Mesendoderm (in vitro differentiated cells): ENCODE measurements at places on chromosomes 5 and 9.

DNA sequence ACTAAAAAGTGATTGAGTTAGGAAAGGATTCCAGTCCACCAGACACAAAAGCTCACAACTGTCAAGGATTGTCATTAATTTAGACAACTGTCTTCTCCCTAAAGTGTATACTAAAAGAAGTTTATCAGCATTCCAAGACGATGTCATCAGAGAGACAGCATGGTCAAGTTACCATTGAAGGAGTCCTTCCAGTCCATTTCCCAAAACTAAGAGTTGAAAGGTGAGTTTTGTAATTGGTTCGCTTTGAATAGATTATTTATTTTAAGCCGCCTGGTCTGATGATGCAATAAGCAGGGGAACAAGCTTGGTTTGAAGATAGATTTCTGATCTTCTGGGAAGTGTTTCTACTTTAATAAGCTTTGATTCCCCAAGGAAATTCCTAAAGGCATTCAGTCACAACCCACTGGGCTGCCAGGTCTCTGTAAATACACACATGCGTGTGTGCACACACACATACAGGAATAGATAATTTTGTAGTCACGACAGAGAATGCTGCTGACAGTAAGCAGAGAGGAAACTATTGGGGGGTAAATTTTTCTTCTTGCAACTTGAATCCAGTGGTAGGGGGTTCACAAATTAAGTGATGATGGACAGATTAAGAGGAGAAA lies 234.8 kb downstream of the PIK3R1 start:
- DNase-seq: peak; percentile 16

DNA sequence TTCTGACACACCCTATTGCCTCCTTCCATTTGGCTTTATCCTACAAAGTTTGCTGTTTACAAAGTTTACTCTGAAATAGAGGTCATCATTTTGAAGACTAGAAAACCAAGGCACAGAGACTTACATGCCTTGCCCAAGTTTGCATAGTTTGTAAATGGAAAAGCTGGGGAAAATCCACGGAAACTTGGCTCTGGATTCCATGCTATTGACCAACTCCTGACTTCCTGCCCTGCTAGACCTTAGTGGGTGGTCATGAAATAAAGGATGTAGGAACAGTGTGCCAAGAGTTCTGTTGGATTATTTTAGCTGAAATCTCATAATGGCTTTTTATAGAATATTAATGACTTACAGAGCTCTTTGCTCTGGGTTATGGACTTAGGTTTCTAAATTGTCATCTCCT lies 69.5 kb downstream of the GRIA1 start:
- DNase-seq: no peak

- DNase-seq: no peak
Measured at GRCh38 chr5:4418084-4418483, 722.0 kb upstream of the ADAMTS16 start.

DNA sequence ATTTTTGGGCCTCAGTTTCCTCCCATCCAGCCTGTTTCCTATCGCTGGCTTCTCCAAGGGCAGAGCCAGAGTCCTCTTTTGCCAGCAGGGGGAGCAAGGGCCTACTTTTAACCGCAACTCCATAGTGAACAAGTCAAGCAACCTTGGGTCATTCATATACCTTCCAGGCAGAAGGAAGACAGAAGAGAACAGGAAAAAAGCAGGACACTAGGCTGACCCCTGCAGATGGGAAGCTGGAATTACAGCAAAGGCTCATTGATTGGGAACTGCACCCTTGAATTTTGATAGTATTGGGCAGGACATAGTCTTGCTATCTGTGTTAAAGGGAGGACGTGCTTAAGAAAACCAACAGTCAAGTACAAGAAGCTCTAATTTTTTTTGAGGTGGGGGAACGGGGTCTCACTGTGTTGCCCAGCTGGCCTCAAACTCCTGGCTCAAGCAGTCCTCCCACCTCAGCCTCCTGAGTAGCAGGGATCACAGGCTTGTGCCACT lies 30.1 kb downstream of the QRFP start:
- peak; percentile 98 for DNase-seq

- DNase-seq: peak; percentile 81
Measured at GRCh38 chr5:72036951-72037350, 70.3 kb upstream of the MAP1B start.

GRCh38 chr5:109852371-109853155 lies 162.8 kb downstream of the MAN2A1 start:
- DNase-seq: no peak

DNA sequence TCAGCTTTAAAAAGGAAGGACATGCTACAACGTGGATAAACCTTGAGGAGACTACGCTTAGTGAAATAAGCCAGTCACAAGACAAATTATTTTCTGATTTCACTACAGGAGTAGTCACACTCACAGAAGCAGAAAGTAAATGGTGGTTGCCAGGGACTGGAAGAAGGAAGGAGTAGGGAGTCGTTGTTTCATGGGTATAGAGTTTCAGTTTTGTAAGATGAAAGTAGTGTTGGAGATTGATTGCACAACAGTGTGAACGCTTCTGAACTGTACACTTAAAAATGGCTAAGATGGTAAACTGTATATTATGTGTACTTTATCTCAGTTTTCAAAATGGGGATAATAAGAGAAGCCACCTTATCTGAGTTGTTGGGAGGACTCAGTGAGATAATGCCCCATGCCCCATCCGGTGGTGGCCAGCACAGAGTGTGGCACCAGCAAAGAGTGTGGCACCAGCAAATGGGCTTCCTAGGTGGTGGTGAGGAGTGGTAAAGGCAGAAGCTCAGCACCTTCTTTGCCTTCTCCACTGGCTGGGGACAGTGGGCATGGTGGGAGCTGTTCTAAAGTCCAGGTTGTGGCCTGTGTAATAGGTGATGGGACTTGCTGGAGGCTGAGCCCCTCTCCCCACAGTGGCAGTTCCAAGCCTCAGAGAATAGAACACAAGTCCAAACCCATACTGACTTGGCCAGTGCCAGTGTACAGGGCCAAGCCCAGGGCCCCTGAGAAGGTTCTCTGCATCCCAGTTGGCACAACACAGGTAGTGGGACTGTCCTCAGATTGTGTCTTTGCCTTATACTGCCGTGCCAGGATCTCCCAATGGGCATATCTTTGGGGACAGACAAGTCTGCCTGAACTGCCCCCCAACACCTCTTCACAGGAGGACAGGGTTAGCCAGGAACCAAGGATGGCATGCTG lies 4.4 kb downstream of the SLC22A4 start:
- no peak for DNase-seq

- peak; percentile 98 for DNase-seq
Measured at GRCh38 chr9:127828262-127829031, 25.8 kb downstream of the FPGS start.
